ENCODE measurements at places on chromosomes 16 and 17.

DNA sequence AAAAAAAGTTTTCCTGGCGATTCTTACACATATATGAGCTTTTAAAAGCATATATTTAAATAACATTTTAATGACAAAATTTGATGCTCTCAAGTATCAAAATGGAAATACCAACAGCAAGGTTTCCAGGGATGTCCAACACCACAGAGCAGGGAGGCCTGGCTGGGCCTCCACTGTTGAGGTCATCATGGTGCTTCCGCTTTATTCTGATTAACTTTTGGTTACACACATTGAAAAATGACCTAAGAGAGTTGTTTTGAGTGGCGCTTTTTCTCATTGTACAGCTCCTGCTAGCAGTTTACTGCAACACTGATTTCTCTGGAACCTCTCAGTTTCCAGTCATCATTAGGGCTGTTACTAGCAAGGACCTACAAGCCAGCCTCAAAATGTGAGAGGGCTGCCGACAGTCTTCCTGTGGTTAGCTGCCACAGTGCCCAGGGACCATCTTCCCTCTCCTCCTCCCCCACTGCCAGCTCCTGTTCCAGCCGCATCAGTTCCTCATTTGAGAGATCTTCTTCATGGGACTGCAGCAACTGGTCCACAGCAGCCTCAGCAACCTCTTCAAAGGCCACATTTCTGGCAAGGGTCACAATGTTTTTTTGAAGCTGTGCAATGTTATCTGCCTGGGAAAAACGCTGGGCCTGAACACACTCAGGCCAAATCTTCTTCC lies 21.3 kb downstream of the DEF8 start:
- H3K36me3 ChIP-seq = no peaks in the 10 kb centered on the region

- H3K4me1 ChIP-seq = no peaks in the 10 kb centered on the region
- no peak overlapping the region for H3K4me3 ChIP-seq
- no peaks in the 10 kb centered on the region for H3K36me3 ChIP-seq
- no peak for DNase-seq
Observed at GRCh38 chr16:83906683-83907082, 7.8 kb downstream of the MLYCD start.

DNA sequence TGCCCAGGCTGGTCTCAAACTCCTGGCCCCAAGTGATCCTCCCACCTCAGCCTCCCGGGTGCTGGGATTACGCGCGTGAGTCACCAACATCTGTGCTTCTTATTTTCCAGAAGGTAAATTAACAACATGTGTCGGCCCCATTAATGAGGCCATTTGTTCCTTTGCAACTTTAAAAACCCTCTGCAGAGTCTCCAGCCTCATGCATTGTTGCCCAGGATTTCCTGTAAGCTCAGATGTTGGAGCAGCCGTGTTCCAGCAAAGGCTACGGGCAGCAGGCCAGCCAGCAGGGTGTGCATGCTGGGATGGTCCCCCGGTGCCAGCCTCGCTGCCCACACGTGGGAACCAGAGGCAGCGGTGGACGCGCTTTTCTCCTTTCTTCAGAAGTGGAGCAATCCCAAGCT lies 19.1 kb upstream of the HEXD start:
- peak; percentile 93 for DNase-seq
- peaks cover 29% of the 10 kb centered on the region for H3K4me1 ChIP-seq
- H3K27ac ChIP-seq = peak overlapping the region; percentile 63
- no peak overlapping the region for H3K4me3 ChIP-seq
- H3K27me3 ChIP-seq = no peaks in the 10 kb centered on the region

- H3K4me3 ChIP-seq = peak overlapping the region; percentile 24
- peaks cover 20% of the 10 kb centered on the region for H3K4me1 ChIP-seq
- H3K27me3 ChIP-seq = no peaks in the 10 kb centered on the region
- H3K27ac ChIP-seq = peak overlapping the region; percentile 56
Observed at GRCh38 chr17:48840441-48840840, 9.6 kb downstream of the CALCOCO2 start.

- peaks cover 24% of the 10 kb centered on the region for H3K36me3 ChIP-seq
- H3K27me3 ChIP-seq = no peaks in the 10 kb centered on the region
- H3K4me1 ChIP-seq = peaks cover 20% of the 10 kb centered on the region
- peak overlapping the region; percentile 97 for H3K27ac ChIP-seq
Observed at GRCh38 chr16:9090101-9090959, 1.1 kb upstream of the HAPSTR1 start.

DNA sequence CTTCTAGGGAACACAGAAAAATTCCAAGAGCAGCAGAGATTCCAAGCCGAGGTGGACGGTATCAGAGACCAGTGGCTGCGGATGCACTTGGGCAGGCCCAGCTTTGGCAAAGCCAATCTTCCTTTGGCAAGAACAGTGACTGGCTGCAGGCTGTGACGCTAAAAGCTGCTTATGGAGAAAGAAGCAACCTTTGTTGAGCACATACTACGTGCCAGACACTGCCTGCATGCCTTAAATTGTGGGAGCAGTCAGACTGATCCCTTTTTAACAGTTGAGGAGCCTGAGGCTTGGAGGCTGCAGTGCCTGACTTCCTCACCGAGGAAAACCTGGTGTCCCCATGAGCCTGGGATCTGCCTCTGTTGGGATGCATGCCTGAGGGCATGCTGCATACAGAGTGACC lies 69.0 kb upstream of the AMZ2 start:
- H3K4me1 ChIP-seq = no peaks in the 10 kb centered on the region
- no peak for DNase-seq
- H3K27me3 ChIP-seq = no peaks in the 10 kb centered on the region
- no peak overlapping the region for H3K27ac ChIP-seq
- no peak overlapping the region for H3K4me3 ChIP-seq

DNA sequence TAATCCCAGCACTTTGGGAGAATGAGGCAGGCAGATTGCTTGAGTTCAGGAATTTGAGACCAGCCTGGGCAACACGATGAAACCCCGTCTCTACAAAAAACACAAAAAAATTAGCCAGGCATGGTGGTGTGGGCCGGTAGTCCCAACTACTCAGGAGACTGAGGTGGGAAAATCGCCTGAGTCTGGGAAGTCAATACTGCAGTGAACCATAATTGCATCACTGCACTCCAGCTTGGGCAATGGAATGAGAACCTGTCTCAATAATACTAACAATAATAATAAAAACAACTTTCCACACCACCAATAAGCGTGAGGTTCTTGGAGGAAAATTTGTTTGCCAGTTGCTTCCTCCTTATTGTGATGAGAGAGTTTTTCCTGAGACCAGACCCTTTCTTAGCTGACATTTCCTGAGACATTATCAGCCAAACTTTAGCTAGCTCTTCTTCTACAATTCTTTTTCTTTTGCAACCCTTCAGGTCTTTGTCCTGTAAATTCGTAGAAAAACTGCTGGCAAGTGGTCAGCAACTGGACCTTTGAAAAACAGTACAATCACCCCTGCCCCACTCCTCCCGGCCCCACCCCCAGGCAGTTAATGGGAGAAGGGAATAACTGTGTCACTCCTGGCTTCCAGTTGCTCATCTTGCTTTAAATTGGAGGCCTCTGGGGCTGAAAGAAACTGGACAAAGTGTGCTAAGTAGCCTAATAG lies 3.5 kb upstream of the EZH1 start:
- H3K4me3 ChIP-seq = no peak overlapping the region
- no peaks in the 10 kb centered on the region for H3K27me3 ChIP-seq
- H3K4me1 ChIP-seq = no peaks in the 10 kb centered on the region
- H3K27ac ChIP-seq = no peak overlapping the region
- DNase-seq = no peak
- no peaks in the 10 kb centered on the region for H3K36me3 ChIP-seq

GRCh38 chr16:24745791-24746190 lies 16.3 kb downstream of the TNRC6A start:
- DNase-seq = no peak
- H3K4me3 ChIP-seq = no peak overlapping the region
- no peak overlapping the region for H3K27ac ChIP-seq
- peaks cover 15% of the 10 kb centered on the region for H3K4me1 ChIP-seq
- H3K27me3 ChIP-seq = no peaks in the 10 kb centered on the region

DNA sequence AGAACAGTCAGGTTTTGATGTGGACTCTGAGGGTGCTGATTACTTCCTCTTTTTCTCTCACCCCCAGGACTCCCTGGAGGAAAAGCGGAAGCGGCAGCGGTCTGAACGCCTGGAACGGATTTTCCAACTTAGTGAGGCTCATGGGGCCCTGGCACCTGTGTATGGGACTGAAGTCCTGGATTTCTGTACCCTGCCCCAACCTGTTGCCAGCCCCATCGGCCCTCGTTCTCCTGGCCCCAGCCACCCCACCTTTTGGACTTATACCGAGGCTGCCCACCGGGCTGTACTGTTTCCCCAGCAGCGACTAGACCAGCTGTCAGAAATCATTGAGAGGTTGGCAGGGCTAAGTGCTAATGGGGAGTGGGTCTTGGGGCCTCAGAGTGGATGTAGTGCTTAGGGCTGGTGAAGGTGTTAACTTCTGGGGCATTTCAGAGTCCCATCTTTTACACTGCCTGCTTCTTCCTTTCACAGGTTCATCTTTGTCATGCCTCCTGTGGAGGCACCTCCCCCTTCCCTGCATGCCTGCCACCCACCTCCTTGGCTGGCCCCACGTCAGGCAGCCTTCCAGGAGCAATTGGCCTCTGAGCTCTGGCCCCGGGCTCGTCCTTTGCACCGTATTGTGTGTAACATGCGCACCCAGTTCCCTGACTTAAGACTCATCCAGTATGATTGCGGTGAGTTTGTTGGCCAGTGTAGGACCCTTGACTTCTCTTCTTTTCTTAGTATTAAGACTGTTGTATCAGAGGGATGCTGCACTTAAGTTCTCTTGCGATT lies 19.1 kb upstream of the PHKG2 start:
- no peak overlapping the region for H3K4me3 ChIP-seq
- peaks cover 71% of the 10 kb centered on the region for H3K36me3 ChIP-seq
- no peak for DNase-seq
- H3K27me3 ChIP-seq = no peaks in the 10 kb centered on the region

- DNase-seq = peak; percentile 22
- H3K4me1 ChIP-seq = no peaks in the 10 kb centered on the region
- no peak overlapping the region for H3K4me3 ChIP-seq
- H3K27me3 ChIP-seq = no peaks in the 10 kb centered on the region
Observed at GRCh38 chr17:47802341-47803022, 19.1 kb downstream of the OSBPL7 start.

DNA sequence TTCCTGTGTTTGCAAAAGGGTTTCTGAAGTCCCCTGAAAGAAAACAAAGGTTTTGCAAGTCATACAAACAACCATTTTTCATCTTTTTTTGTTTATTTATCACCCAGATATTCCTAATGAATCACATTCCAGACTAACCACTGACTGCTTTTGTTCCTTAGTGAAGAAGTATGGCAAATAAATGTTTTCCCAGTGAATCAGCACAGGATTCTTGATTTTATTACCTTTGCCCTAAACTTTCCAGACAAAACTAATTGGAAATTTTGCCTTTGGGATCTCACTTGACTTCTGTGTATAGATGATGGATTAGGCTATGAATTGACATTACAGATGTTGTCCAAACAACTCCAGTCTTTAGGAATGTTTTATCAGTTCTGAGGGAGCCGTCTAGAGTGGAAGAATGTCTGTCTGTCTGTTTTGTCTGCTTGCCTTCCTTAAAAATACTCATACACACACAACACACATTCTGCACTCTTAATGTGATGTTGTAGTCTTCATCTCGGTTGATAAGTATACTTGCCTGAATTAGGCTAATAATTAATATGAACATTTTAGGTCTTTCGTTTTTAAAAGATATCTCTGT lies 48.9 kb downstream of the VMP1 start:
- no peak for DNase-seq
- H3K27me3 ChIP-seq = no peaks in the 10 kb centered on the region
- peak overlapping the region; percentile 30 for H3K27ac ChIP-seq
- no peak overlapping the region for H3K4me3 ChIP-seq

DNA sequence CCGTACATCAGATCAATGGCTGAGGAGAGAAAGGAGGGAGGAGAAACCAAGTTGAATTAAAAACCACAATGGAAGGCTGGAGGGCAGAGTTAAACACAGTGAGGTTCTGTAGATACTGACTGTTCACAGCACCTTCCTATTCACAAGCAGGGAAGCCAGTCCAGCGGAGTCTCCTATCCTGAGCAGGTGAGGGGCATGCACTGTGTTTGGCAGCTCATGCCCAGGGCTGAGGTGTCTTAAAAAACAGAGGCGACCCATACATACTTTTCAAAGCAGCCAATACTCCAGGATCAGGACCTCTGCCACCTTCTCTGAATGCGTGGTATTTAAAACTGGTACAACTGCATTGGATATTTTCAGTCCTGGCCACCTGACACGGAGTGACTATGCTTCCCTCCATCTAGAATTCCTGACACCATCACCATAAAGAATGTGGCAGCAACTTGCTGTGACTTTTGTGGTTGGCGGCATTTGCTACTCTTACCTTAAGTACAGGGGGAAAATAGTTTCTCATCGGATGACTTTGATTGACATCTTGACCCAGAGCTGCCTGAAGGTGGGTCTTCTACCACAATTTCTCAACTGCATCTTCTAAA lies 21.5 kb downstream of the USP22 start:
- no peak for DNase-seq
- H3K27ac ChIP-seq = no peak overlapping the region
- H3K4me3 ChIP-seq = no peak overlapping the region
- no peaks in the 10 kb centered on the region for H3K4me1 ChIP-seq
- no peaks in the 10 kb centered on the region for H3K27me3 ChIP-seq

DNA sequence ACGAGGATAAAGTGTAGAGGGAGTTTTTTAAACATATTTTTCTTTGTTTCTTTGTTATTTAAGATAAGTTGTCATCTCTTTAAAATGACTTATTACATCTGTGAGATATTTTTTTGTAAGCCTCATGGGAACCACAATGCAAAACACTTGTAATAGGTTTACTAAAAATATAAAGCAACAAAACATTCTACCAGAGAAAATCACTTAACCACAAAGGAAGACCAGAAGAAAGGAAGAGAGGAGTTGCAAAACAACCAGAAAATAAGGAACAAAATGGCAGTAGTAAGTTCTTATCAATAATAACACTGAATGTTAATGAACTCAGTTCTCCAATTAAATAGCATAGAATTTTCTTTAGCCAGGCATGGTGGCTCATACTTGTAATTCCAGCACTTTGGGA lies 22.9 kb downstream of the DHRS7B start:
- H3K27ac ChIP-seq = no peak overlapping the region
- H3K27me3 ChIP-seq = no peaks in the 10 kb centered on the region
- H3K4me3 ChIP-seq = no peak overlapping the region
- no peaks in the 10 kb centered on the region for H3K4me1 ChIP-seq

GRCh38 chr17:79855331-79856124 lies 16.3 kb upstream of the CBX4 start:
- no peak overlapping the region for H3K4me3 ChIP-seq
- no peak overlapping the region for H3K27ac ChIP-seq
- H3K4me1 ChIP-seq = no peaks in the 10 kb centered on the region
- H3K27me3 ChIP-seq = no peaks in the 10 kb centered on the region
- no peaks in the 10 kb centered on the region for H3K36me3 ChIP-seq

DNA sequence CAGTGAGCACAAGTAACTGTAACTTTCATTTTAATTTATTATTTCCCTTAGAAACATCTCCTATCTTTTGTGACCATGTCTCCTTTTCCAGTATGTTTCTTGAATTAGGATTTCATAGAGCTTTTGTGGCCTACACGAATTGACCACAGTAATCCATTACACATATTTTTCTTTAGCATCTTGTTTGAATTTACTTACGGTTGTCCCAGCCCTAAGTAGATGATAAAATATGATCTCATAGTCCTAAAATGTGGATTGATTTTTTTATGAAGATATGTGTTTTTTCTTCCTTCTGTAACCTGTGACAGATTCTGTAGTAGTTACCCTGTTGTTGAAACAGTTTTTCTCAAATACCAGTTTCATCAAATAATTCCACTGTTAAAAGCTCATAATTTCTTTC lies 61.5 kb downstream of the NF1 start:
- DNase-seq = no peak
- no peak overlapping the region for H3K27ac ChIP-seq
- no peak overlapping the region for H3K4me3 ChIP-seq
- no peaks in the 10 kb centered on the region for H3K27me3 ChIP-seq
- no peaks in the 10 kb centered on the region for H3K36me3 ChIP-seq

- no peaks in the 10 kb centered on the region for H3K36me3 ChIP-seq
- H3K27me3 ChIP-seq = no peaks in the 10 kb centered on the region
- no peaks in the 10 kb centered on the region for H3K4me1 ChIP-seq
Observed at GRCh38 chr16:10856042-10856441, 21.0 kb upstream of the CIITA start.

All from A673 (cell line).